ENCODE measurements at places on chromosomes 3 and 15.

DNA sequence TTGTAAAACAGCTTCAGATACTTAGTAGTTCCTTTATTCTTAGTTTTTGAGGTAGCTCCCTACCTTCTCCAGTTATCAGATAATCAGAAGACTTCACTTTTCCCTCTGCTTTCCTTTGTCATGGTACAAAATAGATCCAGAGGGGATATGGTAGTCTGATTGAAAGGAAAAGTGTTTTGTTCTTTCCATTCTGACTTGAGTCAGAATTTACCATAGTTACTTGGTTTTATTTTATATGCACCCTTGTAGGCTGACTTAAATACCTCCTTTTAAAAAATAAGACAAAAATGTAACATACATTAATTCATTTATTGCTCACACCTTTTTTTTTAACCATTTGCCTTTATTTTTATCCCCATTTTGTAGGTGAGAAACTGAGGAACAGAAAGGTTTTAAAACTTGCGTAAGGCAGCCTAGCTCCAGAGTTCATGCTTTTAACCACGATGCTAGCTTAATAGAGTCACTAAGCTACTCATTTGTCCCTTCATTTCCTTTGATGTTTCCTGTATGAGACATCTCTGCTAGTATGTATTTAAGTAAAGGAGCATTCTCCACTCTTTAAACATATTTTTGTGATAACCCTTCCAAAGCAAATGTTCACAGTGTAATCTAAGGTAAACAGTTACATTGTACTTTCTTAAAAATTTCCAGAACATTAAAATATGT is 187.5 kb downstream of the KLHL25 start:
- DNase-seq, result no peak

GRCh38 chr3:50617096-50617791 is at the start of gene MAPKAPK3:
Gene MAPKAPK3, plus strand, starts transcription at chr3:50617151. Its CDS starts 415 bp downstream, at chr3:50617566.
- DNase-seq, result peak; percentile 69

- no peak for DNase-seq
Observed at GRCh38 chr15:70320482-70320881, 222.8 kb upstream of the TLE3 start.

- no peak for DNase-seq
Observed at GRCh38 chr15:23067416-23067815, 28.0 kb upstream of the TUBGCP5 start.

GRCh38 chr15:77819048-77819850 is 186.5 kb upstream of the LINGO1 start:
- DNase-seq, result no peak

GRCh38 chr15:82143390-82144385 is 97.9 kb upstream of the MEX3B start:
- no peak for DNase-seq

DNA sequence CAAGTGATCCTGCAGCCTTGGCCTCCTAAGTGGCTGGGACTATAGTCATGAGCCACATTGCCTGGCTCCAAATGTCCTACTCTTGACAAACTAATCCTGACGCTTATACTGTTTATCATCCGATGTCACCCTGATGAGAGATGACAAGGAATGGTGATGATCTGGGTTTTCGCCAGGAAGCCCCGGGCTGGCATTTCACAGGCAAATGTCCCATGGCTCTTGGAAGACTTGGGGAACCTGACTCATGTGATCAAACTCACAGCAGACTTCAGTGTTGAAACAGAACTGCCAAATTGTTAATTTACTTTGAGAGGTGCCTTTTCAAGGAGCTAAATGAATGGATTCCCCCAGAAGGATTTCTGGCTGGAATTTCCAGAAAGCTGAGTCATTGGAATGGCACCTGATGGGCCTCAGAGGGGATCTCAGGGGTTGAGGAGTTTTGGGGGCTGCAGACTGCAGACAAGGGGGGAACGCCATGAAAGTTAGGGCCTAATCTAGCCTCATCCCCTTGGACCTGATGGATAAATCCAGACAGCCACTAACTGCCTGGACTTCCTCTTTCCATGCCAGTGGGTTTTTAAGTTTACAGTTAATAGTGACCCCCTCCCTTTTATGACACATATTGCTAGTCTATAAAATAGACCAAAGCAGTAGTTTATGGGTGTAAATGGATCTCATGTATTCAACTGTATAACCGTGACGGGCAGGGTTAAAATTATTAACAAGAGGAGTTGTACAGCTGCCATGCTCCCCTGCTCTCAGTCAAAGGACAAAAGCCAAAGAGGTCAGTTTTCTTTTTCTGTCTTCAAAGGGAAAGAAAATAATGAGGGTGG is 146.6 kb downstream of the CHSY1 start:
- DNase-seq, result peak; percentile 37

DNA sequence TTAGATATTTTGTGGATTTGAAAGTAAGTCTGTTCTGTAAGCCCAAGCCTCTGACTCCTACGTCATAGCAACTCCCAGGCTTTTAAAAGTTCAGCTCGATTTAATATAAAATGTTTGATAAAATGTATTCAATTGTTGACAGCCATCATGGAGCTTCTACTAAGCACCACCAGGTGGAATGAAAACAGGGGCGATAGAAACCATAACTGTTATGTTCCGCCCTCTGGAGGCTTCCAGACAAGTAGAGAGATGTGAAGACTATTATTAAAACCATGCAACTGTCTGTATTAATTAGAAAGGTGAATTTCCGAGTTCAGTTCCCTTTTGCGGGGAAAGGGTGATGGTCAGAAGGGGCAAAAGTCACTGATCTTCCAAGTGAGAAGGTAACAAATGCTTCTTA is 292.2 kb downstream of the NR2F2 start:
- DNase-seq, result no peak
